ENCODE measurements at places on chromosomes 4 and X. TPM values are rescaled to one million over a fixed set of nuclear protein-coding genes. Genes with fewer than 3 reads are reported as not detected.

Gene RBM47
- total RNA-seq: 5.3 TPM

Gene IL2
- not detected for total RNA-seq

Gene CD38
- total RNA-seq: 0.73 TPM

Gene FAM149A
- 1.5 TPM for total RNA-seq

Gene PPEF2
- total RNA-seq: not detected

GRCh38 chr4:39330353-39330752 is 35.8 kb downstream of the RFC1 start:
- no peak for DNase-seq

- DNase-seq: no peak
Measured at GRCh38 chrX:111354496-111354895, 57.5 kb downstream of the DCX start.

GRCh38 chr4:175776217-175776616 is 35.8 kb downstream of the GPM6A start:
- DNase-seq: no peak

DNA sequence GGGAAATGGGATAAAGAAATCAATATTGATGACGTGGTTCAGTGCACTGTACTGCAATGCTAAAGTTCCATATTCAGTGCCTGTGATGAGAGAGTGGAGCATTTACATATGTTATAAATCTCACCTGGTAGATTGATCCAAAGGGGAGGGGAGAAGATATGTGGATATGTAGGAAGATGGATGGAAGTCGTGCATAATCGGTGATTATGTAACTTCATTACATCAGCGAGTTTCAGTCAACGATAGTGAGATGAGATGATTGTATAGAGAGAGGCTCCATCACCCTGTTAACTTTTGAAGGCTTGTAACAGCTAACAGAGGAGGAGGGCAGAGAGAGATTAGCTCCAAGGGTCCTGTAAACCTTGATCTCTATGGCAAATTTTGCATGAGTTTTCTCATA is 1.8 kb downstream of the IL1RAPL1 start:
- DNase-seq: no peak

- no peak for DNase-seq
Measured at GRCh38 chr4:124055336-124055735, 657.2 kb downstream of the ANKRD50 start.

- DNase-seq: peak; percentile 34
Measured at GRCh38 chr4:145804116-145804515, 124.2 kb downstream of the C4orf51 start.

GRCh38 chr4:101037249-101037648 is 310.1 kb downstream of the PPP3CA start:
- no peak for DNase-seq

GRCh38 chrX:103250977-103251376 is 4.0 kb downstream of the TCEAL8 start:
- DNase-seq: no peak

GRCh38 chr4:1195109-1195671 is 22.8 kb upstream of the SPON2 start:
- no peak for DNase-seq

DNA sequence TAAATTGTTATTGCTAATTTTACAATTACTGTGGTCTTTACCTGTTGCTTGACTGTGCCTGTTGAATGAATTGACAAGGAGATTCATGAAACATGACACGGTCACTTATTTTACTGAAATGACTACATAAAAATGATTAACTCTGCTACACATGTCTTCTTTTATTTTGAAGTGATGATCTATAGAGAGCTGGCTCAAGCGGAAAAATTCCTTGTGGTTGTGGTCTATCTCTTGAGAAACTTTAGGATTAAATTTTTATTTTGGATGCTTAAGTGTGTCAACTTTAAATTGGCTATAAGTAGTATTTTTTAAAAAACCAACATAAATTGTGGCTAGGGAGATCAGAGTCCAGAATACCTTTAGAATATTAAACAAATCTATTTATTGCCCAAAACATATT is 131.8 kb upstream of the PITX2 start:
- DNase-seq: no peak

DNA sequence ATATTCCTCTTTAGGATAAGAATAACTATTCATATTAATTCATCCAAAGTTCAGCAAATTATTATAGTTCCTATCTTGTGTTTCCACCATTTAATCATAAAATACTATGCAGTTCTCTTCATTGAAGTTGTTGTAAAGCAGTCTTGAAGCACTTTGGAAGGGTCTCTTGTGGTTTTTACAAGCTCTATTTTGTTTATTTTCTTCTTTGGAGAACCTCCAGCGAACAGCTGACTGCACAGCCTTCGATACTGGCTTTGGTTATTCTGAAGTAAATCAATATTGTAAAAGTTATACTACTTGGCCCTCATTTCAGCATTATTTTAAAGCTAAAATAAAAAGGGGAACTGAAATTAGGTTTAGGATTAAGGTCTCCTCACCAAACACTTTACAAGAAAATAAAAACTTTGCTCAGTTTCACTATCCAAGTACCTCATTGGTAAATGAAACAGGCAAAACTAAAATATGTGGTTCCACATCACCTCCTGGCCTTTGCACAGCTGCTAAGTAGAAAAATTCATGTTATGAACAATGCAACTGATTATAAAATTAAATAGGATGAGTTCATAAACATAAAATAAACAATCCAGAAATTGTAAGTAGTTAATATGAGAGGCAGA is 1629.2 kb upstream of the ADGRL3 start:
- no peak for DNase-seq

DNA sequence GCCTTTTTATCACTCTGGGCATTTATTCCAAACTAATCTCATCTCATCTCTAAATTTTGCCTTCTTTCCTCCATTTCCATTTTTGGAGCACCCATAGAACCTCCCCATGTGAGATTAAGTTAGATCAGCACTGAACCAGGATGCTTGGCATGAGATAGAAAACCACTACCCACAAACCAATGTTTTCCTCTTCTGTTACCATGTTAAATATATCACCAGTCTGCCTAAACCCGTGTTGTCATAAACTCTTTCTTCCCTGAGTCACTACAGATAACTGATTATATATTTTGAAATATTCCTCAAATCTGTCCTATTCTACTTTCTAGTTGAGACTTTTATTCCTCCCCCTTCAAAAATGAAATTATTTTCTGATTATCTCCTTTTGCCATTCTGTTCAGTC is 37.6 kb downstream of the GABRB1 start:
- DNase-seq: no peak

DNA sequence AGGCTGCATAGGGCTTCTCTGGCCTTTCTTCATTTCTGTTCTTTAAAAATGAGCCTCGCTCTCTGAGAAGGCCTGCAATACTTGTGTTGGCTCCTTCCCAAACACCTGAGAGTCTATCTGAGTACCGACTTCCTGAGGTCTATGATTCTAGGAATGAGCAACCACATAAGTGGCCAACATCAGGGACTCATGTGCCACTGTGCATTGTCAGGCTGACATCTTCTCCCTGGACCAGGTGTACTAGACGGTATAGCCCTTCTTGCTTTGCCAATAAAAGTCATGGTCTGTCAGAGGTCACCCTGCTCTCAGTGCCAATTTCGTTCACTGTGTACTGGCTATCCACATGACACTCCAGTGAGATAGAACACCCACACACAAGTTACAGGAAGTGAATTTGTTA is 67.4 kb upstream of the EPHA5 start:
- DNase-seq: no peak

- DNase-seq: peak; percentile 6
Measured at GRCh38 chr4:41661442-41662076, 87.0 kb downstream of the PHOX2B start.

DNA sequence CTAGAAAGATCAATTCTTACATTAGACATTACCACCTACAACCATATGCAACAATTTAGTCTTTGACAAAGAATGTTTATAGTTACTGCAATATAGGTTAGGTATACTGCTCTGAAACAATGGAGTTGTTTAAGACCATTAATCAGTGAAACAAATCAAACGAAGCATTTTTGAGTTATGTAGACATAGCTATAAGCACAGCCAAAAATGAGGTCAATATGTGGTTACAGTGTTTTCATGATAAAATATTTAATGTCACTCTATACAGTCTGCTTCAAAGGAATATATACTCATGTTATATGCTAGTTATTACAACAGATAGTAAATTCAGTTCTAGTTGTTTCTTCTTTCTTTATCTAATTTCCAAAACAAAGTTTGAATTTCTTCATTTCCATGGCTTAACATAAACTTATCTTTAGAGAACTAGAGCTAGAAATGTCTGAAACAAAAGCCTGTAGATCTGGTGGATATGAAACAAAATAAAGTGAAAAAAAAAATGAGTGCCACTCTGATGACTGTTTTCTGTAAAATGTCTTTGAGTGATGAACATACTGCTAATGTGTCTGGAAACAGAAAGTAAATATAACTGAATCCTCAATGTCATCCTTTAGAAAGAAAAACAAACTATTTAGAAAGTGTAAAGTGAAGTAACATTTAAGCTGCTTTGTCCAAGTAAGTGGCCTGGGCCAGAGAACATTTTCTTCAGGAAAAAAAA is 809.0 kb downstream of the FAT4 start:
- DNase-seq: no peak

DNA sequence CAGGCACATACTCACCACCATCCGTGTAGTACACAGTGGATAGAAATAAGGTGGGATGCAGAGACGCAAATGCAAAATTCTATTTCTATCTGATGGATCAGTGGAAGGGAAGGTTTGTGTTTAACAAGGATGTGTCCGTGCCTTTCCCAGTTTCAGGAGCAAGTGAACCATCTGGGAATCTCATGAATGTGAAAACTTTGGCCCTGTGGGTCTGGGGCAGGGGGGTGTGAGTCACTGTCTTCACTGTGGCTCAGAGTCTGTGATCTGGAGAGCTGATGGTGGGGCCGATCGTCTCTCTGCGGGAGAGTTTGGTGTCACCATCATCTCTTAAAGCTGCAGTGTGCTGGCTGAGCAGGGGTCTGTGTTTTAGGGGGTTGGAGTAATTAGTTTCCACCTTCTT is 179.3 kb upstream of the STS start:
- DNase-seq: no peak

DNA sequence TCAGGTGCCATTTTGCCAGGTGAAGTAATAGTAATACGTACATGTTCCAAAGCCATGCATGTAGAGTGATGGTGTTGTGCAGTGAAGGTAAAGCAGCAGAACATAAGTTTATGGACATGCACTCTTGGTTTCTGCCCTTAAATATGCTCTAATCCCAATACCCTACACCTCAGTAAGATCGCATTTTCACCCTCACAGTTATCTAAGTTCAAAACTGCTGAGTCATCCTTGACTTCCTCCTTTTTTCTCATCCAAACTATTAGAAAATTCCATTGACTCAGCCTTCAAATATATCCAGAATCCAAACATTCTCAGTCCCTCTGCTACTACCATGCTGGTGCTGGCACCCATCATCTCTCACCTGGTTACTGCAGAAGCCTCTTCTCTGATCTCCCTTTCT is 652.9 kb upstream of the IGFBP7 start:
- DNase-seq: no peak

DNA sequence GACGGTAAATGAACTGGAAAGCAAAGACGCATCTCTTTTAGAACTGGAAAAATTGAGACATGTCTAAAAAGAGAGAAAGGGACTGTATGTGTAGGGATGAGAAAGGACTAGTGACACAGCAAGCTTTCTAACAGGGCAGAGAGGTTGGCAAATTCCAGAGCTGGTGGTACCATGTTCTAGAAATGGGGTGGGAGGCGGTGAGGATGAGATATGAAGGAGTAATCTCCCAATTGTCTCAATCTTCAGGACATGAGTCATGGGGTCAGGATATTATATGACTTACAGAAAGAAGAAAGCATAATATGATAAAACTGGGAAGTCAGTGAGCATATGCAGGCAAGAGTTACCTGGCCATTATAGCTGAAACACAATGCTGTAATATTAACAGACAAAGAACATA is 14.2 kb downstream of the TAB3 start:
- no peak for DNase-seq

- DNase-seq: no peak
Measured at GRCh38 chr4:137949746-137950145, 292.4 kb downstream of the SLC7A11 start.

- no peak for DNase-seq
Measured at GRCh38 chr4:52873191-52873590, 11.1 kb downstream of the RASL11B start.

DNA sequence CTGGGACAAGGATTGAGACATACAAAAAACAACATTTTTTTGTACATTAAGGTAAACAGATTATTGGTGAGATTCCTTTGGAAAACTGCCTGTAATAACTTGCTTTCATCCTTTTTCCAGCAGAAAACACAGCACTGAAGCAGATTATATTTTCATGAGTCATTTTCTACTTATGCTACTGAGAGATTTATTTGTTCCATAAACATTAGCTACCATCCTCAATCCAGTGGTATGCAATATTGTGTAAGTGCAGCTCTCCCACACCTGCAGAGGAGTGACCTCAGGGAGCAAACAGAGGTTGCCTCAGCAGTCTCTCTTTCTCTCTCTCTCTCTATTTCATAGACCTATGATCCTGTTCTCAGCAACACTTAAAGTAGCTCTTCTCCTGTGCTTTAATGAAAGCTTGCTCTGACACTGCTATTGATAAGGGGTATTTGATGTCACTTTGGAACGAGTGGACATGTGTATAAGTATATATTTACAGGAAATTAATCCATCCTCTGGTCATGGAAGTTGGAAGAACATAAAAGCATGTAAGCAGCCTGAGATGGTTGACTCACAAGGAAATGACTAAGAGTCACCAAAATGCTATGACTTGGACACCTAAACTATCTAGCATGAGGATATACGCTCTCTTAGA is 163.7 kb upstream of the SPANXC start:
- no peak for DNase-seq

- DNase-seq: no peak
Measured at GRCh38 chrX:73481521-73481920, 34.7 kb downstream of the CDX4 start.

DNA sequence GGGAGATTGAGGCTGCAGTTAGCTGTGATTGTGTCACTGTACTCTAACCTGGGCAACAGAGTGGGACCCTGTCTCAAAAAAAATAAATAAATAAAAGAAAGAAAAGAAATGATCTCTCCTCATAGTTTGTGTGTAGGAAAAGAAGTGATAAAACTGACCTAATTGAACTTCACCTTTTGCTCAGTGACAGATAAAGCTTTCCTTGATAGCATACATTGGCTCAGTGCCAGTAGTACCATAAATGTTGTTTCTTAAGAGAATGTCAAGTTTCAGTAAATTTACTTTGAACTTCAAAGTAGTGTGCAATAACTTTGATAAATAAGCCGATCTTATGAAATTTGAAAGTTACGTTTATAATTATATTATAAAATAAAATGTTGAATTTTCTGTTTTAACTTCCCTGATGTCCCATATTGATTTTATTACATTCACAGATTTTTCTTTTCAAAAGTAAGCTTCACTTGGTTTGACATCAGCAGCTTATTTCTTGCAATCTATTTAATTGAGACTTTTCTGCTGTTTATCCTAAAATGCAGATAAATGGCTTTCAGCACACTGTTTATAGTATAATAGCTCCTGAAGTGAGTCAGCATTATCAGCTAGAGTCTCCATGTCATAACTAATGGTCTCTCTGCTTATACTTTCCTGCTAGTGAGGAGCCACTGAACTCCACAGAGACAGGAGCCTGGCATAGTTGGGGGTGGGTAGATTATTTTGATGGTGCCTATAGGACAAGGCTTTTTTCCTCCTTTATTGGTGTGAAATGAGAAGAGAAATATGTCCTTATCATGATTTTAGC is 330.1 kb downstream of the BMPR1B start:
- no peak for DNase-seq

All from gastrocnemius medialis (tissue), 4 donors.